ENCODE measurements at places on chromosomes 4 and X.

DNA sequence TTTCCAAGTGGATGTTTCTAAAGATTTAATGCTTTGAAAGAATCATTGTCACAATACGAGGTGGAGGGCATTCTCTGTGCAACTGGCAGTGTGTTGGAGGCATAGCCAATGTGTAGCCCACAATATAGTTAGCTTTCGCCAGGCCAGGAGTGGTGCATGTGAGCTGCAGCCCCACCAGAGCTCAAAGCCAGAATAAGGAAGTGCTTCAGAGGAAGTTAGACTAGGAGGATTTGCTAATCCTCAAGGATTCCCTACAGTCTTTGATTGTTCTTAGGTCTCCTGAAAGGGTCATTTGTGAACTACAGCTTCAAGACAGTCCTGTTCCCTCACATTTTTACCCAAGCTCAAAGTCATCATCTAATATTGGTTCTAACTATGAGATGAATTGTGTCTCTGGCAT lies 16.4 kb downstream of the TRPC5OS start:
- DNase-seq, result no peak

DNA sequence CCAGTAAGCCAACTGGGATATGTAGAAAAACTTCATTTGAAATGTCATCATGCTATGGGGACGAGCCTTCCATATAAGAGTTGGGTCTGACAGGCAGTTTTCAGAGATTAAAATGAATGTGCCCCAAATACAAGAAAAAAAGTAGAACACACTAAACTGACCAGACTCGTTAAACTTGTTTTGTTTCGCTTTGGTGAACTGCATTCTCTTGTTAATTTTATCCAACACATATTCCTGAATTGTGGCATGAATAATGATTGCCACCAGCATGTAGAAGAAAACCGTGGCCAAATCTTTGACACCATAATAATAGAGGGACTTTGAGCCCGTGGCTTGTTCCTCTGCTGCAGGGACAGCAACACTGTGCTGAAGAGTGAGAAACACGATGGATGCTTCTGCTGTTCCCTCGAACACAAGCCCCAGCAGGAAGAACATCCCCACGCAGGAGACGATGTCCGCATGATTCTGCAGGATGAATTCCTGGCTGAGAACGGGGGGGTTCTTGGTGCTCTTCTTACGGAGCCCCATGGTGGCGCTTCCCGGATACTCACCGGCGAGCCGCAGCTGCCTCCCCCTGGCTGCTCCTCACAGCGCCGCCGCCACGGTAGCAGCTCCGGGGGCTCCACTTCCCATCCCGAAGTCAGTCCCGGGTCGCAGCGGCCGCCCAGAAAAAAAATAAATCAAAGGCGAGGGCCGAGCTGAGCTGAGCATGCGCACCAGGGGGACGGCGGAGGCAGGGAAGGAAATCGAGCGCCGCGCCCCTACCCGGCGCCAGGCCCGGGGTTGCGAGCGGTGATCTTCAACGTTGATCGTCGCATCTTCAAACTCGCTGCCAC lies at the start of gene TRAM1L1:
Gene TRAM1L1, minus strand, starts transcription at position 711 of the 836 bp plus-strand sequence. Its CDS starts 183 bp downstream, at position 528.
- DNase-seq, result peak; percentile 42

- no peak for DNase-seq
Observed at GRCh38 chrX:112851161-112851779, 10.6 kb upstream of the AMOT start.

DNA sequence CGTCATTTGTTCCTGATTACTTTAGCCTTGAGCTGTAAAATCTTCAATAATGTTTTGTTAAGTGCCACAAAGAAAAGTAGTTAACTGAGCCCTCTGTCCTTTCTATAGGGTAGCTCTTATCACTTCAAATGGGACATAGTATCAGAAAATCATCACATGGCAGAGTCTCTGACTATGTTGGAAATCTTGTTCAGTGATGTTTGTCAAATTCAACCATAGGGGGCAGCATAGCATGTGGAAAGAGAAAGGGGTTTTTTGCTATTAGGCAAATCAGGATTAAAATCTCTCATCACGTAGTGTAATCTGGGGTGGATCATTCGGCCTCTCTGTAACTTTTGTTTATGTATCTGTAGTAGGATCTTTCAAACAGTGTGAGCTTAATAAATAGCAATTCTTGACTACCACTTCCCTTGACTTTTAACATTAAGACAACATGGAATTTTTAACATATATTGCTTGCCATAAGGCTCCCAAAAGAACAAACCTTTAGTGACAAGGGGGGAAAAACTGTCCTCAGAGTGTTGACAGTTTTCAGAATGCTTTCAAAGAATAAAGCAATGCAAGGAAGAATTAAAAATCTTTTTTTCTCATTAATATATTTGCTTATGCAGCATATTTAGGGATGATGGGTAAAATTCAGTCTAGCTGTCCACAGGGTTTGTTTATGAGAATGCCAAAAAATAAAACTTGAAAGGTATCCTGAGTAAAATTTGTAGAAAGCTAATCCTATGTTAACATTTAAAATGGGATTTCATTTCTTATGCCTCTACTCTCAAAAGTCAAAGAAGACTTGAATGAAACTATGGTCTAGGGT lies 127.2 kb downstream of the FBXW7 start:
- no peak for DNase-seq

GRCh38 chrX:13685126-13685763 lies 3.7 kb upstream of the RAB9A start:
- no peak for DNase-seq

GRCh38 chrX:20224814-20225487 lies 41.8 kb downstream of the RPS6KA3 start:
- no peak for DNase-seq

GRCh38 chrX:127574829-127575228 lies 477.4 kb downstream of the ACTRT1 start:
- no peak for DNase-seq

DNA sequence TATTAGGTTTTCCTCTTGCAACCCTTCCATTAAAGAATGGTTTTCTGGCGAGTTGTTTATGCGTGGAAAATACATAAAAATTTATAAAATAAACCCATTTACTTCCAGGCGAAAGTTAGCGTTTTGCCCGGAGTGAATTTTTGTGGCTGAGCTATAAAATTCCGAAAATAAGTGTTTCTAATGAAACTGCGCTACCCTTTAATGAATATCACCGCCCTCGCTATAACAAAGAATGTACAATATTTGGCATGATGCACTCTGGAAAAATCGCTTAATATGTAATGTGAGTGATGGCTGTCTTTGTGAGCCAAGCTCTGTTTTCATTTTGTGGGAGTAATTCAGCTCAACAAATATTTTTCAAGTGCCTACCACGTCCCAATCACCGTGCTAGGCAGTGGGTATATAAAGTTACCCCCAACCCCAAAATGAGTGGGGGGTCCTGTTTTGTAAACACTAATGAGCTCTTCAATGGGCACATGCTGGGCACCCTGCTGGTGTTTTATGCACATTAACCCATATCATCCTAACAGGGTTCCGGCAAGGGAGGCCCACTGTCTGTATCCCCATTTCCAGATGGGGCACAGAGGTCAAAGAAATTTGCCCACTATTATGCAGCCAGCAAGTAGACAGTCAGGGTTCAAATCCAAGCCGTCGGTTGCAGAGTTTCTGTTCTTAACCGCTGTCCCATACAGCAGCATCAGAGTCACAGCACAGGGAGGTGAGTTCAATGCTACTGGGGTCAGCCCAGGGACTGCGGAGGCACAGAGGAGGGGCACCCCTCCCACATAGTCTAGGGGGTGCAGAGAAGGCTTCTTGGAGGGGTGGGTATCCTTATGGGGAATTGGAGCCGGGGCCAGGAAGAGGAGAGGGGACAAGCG lies 65.7 kb upstream of the STX18 start:
- DNase-seq, result no peak

GRCh38 chr4:68183417-68183816 lies 53.7 kb upstream of the TMPRSS11F start:
- no peak for DNase-seq

- DNase-seq, result no peak
Observed at GRCh38 chr4:24078347-24078962, 188.6 kb upstream of the PPARGC1A start.

GRCh38 chr4:12724510-12724909 lies 759.6 kb downstream of the RAB28 start:
- no peak for DNase-seq

DNA sequence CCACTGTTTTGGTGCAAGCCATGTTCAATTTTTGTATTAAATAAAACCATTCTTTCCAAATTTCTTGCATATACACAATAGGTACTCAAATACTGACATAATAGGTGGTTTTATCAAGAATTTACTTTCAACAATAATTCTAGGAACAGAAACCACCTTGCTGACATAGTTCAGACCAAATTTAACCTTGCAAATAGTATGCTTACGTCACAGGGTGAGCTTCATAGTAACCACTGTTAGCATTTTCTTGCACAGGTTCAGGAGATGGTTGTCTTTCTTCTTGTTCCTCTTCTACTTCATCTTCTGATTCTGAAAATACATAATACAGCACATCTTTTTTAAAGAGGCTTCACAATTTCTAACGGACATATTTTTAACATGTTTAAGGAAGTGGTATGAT lies 17.6 kb downstream of the G3BP2 start:
- DNase-seq, result no peak

GRCh38 chrX:20383477-20383876 lies 116.8 kb upstream of the RPS6KA3 start:
- DNase-seq, result no peak

DNA sequence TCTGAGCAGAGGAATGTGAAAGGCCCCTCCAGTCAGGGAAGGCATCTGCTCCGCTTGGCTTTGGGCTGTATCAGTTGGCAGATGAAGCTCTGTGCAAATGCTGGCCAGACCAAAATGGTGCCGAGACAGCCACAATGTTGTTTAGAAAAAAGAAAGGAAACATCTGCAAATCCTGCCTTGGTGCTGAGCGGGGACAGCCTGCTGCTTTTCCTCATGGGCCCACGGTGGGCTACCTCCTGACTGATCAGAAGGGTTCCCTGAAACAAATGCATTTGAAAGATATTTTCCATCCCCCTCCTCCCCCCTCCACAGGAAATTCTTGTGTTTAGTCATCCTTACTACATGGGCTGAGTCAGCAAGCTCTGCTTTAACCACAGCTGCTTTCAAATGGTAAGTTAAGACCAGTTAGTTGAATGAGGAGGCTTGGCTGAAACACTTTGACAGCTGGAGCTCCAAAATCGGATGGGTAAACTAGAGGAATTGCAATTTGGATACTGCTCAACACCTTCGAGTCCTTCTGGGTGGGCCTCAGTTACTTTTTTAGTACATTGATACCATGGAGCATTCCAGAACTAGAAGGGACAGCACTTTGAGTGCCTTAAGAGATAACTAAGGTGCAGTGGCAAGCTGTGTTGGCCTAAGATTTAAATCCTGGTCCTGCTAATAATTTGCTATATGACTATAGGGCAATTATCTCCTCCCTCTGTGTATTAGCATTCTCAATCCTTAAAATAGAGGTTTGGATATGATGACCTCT lies 36.0 kb downstream of the PLAC1 start:
- DNase-seq, result no peak

- peak; percentile 26 for DNase-seq
Observed at GRCh38 chr4:77734928-77735327, 84.2 kb downstream of the CNOT6L start.

DNA sequence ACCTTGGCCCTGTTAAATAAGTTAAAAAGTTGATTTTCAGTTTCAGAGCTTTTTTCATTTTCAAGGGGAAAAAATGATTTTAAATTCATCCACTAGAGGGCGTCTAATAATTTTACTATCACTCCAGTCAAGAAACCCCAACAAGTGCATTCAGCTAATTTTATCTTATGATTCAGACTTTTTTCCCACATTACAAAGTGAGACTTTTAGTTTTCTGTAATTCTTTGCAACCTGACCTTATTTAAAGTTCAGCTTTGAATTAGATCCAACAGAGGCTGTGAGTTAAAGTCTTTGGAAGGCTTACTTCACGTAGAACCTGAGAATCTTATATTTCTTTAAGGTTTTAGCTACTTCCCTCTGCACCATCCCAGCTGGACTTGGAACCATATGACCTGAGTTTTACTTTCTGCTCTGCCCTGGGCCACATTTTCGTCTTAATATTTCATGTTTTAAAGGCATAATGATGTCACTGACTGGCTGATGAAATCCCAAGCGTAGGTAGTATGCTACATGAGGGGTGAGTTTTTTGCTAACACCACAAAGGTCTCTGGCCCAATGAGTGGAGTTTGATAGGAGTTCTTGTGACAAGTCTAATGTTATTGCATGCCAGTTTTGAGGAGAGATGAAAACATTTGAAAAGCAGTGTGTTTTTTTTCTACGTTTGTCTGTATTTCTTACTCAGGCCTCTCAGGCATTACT lies 7.2 kb downstream of the GNRHR start:
- DNase-seq, result no peak

DNA sequence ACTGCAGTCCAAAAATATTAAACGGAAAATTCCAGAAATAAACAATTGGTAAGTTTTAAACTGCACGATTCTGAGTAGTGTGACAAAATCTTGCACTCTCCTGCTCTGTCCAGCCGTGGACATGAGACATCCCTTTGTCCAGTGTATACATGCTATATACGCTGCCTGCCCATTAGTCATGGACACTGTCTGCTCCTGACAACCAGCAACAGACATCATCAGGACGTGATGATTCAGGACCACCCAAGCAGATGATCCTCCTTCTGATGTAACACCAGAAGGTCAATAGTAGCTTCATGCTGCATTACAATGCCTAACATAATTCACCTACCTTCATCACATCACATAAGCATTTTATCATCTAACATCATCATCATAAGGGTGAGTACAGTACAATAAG lies 36.3 kb downstream of the ATRX start:
- no peak for DNase-seq

DNA sequence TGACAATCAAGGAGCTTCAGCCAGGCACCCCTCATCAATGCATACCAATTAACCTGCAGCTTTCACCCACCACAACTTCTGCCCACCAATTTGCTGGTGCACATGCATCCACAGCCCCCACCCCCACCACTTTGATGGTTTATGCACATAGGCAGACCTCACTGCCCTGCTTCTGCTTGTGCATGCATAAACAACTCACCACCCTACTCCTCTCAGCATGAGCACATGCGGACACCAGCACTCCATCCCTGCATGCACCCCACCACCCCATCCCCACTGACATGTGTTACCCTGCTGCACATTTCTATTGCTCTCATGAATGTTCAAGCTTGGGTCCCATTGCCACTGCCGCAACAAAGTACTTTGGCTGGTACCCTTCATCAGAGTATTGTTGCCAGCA lies 94.5 kb upstream of the GALNTL6 start:
- no peak for DNase-seq

- peak; percentile 16 for DNase-seq
Observed at GRCh38 chr4:173218411-173219125, 50.0 kb downstream of the GALNT7 start.

- DNase-seq, result no peak
Observed at GRCh38 chr4:146260521-146260920, 46.2 kb downstream of the REELD1 start.

GRCh38 chr4:91085961-91086360 lies 958.8 kb downstream of the CCSER1 start:
- no peak for DNase-seq

DNA sequence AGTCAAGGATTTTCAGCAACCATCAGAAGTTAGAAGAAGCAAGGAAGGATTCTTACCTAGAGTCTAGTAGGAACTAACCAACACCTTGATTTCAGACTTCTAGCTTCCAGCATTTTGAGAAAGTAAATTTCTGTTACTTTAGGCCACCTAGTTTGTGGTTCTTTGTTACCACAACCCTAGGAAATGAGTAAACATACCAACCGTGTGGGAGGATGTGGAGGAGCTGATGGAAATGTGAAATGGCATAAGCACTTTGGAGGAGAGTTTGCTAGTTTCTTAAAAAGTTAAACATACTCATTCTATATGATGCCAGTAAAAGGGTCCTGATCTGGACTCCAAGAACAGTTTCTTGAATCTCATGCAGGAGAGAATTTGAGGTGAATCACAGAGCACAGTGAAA lies 679.4 kb downstream of the PDHA2 start:
- no peak for DNase-seq

- DNase-seq, result peak; percentile 20
Observed at GRCh38 chr4:8351931-8352367, 82.4 kb downstream of the HTRA3 start.
